Pancreas (tissue), 10 donors: ENCODE measurements at places on chromosomes 7 and 10. TPM values are rescaled to one million over a fixed set of nuclear protein-coding genes. Genes with fewer than 3 reads are reported as not detected.

DNA sequence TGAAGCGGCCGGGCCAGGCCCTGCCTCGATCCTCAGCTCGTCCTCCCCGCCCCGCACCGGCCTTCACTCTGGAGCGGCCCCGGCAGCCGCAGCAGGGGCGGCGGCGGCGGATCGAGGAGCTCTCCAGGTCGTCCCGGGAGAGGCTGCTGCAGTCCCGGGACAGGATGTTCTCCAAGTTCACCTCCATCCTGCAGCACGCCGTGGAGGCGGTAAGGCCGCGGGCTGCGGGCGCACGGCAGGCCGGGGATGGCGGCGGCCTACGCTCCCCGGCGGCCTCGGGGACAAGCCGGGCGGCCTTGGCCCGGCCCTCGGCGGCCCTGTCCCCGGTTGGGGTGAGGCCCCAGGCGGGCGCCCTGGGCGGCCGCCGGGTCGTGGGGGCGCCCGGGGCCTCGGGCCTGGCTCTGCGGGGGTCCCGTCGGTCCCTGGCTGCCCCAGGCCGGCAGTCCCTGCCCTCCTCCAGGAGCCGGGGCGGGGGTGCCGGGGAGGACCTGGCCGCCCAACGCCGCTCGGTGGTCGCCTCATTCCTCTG is 399 bp downstream of the FHIP2A start:
- no peak for DNase-seq

Gene HGF
- polyA plus RNA-seq = 0.68 TPM

- no peak for DNase-seq
Observed at GRCh38 chr7:112481121-112481736, 438 bp downstream of the LSMEM1 start.

Gene ABCB1
- polyA plus RNA-seq = 2.4 TPM

Gene PIK3AP1
- 15.7 TPM for polyA plus RNA-seq

Gene HDAC9
- polyA plus RNA-seq = 4.8 TPM

GRCh38 chr10:33263453-33263852 is 71.0 kb downstream of the NRP1 start:
- no peak for DNase-seq

- no peak for DNase-seq
Observed at GRCh38 chr10:115402699-115403098, 309.5 kb downstream of the ATRNL1 start.
